GM12891 (cell line): ENCODE measurements at places on chromosomes 7 and 10.

GRCh38 chr7:46610746-46611145, 689.7 kb upstream of the IGFBP3 start:
- no peak for DNase-seq

GRCh38 chr10:58930500-58930899, 245.9 kb upstream of the PHYHIPL start:
- DNase-seq = no peak

GRCh38 chr7:41306486-41306885, 396.4 kb downstream of the INHBA start:
- DNase-seq = no peak

GRCh38 chr10:108861181-108861754, 1062.0 kb downstream of the XPNPEP1 start:
- no peak for DNase-seq

- no peak for DNase-seq
Observed at GRCh38 chr10:3465406-3465891, 292.9 kb upstream of the PITRM1 start.

- no peak for DNase-seq
Observed at GRCh38 chr10:61747307-61747706, 84.6 kb downstream of the CABCOCO1 start.

DNA sequence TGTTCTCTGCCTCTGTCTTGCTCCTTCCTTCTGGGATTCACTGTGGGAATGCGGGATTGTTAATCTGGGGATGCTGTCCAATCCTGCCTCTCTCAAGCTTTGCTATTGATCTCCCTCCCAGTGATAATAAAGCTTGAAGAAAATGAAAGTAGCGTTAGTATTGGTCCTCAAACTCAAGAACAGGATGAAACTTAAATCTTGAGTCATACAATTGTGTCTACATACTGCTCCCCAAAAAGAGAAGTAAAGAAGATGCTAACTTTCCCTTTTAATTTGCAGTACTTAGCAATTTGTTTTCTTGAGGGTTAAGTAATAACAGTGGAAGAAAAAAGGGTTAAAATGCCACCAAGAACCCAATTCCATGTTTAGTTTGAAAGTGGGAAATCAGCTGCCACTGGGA, 13.6 kb downstream of the CFTR start:
- DNase-seq = no peak

- DNase-seq = no peak
Observed at GRCh38 chr10:70509757-70510147, 31.2 kb downstream of the PALD1 start.

GRCh38 chr10:35640474-35640873, 1.6 kb downstream of the FZD8 start:
- DNase-seq = peak; percentile 53

- DNase-seq = no peak
Observed at GRCh38 chr7:36264913-36265516, 112.0 kb downstream of the EEPD1 start.

GRCh38 chr7:91866599-91867148, 13.8 kb downstream of the MTERF1 start:
- no peak for DNase-seq

- DNase-seq = no peak
Observed at GRCh38 chr7:80635998-80636397, 2.4 kb upstream of the CD36 start.

DNA sequence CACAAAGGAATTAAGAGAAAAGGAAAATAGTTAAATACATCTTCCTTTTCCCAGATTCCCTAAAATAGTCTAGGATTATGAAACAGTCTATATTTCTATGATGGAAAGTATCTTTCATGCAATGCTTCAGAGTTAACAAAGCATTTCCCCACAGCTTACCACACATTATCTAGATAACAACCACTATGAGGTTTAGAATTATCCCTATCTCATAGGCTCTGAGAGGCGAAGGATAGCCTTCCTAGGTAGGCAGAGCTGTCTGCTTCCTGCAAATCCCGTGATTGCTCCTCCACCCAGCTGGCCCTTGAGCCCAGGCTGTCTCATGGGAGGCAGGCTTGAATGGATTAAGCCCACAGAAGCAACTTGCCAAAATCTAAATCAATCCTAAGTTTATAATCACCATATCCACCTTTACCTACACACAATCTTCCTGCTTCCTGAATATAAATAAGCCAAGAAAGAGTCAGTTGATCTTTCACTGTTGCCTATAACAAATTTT, 321.4 kb upstream of the AOAH start:
- DNase-seq = no peak

- no peak for DNase-seq
Observed at GRCh38 chr7:36904802-36905201, 180.5 kb upstream of the AOAH start.

- no peak for DNase-seq
Observed at GRCh38 chr10:70125918-70126552, 6.6 kb downstream of the AIFM2 start.

GRCh38 chr7:81244224-81244623, 325.4 kb upstream of the SEMA3C start:
- DNase-seq = no peak

DNA sequence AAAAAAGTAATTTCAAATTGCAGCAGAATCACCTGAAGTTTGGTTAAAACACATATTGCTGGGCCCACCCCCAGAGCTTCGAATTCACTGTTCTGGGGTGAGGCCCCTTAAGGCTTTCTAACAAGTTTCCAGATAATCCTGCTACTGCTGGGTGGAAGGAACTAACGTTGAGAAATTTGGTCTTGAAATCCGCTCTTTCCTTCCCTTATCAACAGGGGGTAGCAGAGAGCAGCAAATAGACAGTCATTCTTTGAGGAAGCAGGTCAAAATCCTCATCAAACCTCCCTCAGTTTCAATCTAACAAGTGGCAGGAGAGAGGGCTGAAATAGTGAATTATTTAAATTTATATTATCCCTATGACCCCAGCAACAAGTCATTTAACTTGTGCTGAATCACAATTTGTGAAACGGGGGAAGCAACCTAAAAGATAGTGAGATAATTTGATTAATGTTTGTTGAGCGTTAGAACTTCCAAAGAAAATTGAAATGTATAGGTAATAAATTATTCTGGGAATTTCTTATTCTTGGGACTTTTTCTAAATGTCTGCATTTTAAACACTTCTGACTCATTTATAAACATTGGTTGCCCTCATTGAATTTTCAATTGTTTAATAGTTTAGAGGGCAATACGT, 21.7 kb upstream of the MALSU1 start:
- no peak for DNase-seq

- no peak for DNase-seq
Observed at GRCh38 chr7:3461923-3462322, 160.9 kb downstream of the SDK1 start.
